Activated CD4-positive, CD25-positive, alpha-beta regulatory T cell treated with anti-CD3 and anti-CD28 coated beads, Interleukin-2, amount 50 U/mL, for 72 hours (primary cell): ENCODE measurements at places on chromosomes 1 and 21.

DNA sequence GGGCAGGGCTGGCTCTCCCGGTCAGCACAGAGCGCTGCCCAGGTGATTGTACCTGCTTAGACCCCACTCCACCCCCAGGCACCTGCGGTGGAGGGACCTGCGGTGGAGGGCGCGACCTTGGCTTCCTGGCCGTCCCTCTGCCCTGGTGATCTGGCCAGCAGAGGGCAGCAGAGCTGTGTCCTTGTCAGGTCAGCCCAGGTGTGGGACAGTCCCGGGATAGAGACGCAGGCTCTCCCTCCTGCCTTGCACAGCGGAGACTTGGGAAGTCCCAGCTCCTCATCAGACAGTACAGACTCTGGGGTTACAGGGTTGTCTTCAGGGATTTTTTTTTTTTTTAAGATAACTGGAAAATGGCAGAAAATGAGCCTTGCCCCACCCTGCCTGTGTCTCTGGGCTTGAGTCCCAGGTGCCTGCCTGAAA is 10.0 kb downstream of the SLX9 start:
- peak; percentile 87 for DNase-seq

GRCh38 chr1:223731133-223731770 is 18.9 kb downstream of the CAPN2 start:
- DNase-seq, result no peak

DNA sequence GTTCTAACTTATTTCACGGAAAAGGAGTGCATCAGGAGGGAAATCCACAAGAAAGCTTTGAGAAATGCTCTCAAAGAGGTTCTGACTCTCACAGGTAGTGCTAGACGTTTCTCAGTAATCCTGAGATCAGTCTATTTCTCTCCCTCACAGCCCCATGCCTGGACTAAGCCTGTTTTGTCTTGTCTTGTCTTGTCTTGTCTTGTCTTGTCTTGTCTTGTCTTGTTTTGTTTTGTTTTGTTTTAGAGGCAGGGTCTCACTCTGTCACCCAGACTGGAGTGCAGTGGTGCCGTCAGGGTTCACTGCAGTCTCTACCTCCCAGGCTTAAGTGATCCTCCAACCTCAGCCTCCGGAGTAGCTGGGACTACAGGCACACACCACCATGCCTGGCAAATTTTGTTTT is 133.3 kb upstream of the SGIP1 start:
- DNase-seq, result no peak

DNA sequence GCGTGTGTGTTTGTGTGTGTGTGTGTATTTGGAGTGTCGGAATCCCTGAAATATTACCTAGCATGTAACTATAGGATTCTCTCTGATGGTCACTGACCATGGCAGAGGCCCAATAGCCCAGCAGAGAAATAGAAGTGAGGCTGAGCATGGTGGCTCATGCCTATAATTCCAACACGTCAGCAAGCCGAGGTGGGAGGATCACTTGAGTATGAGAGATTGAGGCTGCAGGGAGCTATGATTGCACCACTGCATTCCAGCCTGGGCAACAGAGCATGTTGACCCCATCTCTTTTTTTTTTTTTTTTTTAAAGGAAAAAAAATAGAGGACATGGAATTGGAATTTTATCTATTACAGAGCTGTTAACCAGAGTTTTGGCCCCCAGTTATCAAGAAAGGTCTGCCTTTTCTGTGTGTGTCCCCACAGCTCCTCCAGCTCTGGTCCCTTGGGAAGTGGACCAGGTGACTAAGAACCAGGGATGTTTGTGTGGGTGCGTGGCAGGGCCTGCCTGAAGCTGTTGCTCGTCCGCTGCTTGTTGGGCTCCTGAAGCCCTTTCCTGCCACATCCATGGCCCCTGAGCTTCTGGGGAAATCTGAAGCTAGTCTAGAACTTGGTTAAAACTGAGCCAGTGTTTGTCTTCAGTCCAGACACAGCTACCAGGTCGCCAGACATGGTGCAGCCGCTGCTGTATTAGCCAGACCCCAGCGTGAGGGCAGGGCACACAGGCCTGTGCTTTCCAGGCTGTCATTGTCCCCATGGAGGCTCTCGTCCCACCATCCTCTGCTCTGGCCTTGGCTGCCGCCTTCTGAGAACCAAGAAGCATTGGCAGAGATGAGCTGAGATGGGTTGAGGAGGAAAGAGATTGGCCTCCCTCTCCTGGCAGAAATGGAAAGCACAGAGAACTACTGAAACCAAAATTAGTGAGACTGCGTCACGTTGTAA is 25.5 kb downstream of the CAPN9 start:
- DNase-seq, result no peak

- DNase-seq, result no peak
Measured at GRCh38 chr1:65792669-65793358, at the start of gene PDE4B. Gene PDE4B, plus strand, starts transcription at chr1:65792895.

DNA sequence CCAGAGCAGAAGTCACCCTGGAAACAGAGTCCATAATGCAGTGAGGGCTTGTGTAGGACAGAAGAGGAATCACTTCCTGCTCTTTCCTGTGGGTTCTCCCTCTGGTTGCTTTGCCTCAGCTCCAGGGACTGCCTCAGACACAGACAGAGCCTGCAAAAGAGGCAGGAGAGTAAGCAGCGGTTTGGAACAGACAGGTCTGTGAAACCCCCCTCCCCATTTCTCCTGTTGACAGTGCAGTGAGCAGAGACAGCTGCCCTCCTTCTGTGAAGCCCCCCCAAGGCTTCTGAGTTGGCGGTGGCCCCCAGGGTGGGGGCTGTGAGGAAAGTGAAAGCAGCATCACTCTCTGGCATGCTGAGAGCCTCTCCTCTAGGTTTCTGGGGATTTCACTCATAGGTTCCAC is 53.0 kb downstream of the MAB21L3 start:
- no peak for DNase-seq

DNA sequence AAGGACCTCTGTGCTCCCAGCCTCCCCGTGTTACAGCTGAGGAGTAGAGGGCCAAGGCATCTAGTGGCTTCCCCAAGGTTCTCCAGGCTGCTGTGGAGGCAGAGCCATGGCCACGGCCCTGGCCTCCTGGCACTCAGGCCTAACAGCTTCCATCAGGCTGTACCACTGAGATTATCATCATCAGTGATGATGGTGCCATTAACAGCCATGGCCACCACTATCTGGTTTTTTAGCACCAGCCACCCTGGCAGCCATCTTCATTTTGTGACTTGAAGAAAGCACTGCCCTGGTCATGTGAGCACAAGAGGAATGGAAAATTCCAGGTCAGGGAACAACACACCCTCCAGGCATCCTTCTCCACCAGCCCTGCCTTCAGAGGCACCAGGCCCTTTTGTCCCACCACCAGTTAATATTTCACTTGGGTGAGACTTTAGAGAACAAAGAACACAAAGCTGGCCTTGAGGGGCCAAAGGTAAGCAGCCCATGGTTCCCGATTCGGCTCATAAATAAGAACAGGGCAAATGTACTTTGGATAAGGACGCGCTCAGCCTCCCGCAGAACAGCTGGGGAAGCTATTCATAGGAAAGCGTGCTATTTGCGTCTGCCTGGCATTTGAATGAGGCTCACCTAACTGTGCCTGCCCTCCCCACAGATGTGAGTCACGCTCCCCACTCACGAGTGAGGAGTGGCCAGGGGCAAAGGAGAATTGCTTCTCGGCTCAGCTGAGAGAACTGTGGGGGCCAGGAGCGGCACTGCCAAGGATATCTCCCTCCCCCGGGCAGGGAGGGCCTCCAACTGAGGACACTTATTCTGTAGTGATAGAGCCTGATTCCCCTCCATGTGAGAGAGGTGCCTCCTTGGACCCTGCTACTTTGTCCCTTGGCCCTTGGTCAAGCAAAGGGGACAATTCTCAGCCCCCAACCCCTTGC is 95.6 kb downstream of the CD58 start:
- no peak for DNase-seq

DNA sequence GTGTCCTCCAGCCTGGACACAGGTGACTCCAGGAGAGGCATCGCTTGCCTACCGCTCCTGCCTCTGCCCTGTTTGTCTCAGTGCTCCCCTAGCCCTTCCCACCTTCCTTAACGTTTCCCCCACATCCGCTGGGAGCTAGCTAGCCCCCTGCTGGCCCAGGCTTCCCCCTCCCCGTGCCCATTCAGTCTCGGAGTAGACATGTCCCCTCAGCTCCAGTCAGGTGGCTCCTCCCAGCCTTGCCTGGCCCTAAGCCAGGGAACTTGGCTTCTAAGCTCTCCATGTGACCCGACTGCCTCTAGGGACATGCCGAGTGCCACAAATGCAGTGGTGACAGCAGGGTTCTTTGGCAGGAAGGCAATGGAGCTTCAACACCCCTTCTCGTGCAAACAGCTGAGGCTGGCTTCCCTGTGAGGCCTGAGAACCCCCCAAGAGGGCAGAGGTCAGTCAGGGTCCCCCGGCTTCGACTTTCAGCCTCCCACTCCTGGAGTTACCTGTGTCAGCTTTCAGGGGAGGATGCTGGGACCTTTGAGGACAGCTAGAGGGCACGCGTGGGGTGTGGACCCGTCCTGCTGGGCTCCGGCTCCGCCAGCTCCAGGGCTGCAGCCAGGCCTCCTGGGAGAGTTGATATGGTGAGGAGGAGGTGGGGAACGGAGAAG is 16.2 kb downstream of the DRAXIN start:
- DNase-seq, result no peak

DNA sequence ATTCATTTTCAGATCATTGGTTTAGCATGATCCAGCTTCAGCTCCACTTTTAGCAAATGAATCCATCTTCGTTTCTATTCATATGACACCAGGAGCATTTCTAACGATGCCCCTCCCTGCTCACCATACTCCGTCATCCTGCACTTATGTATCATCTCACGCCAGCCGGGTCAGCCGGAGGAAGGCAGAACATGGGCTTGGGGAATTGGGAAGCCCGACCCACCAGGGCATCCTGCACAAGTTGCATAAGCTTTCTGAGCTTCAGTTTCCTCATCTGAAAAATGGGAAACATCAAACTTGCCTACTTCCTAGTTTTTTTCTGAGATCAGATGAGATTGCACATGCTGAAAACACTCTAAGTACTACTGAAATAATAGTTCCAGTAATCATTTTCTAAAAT is 194.7 kb downstream of the AK5 start:
- no peak for DNase-seq

GRCh38 chr1:205449254-205449749 is 6.5 kb downstream of the BLACAT1 start:
- no peak for DNase-seq

GRCh38 chr1:26696654-26697430 is 1.0 kb downstream of the ARID1A start:
- DNase-seq, result peak; percentile 72

DNA sequence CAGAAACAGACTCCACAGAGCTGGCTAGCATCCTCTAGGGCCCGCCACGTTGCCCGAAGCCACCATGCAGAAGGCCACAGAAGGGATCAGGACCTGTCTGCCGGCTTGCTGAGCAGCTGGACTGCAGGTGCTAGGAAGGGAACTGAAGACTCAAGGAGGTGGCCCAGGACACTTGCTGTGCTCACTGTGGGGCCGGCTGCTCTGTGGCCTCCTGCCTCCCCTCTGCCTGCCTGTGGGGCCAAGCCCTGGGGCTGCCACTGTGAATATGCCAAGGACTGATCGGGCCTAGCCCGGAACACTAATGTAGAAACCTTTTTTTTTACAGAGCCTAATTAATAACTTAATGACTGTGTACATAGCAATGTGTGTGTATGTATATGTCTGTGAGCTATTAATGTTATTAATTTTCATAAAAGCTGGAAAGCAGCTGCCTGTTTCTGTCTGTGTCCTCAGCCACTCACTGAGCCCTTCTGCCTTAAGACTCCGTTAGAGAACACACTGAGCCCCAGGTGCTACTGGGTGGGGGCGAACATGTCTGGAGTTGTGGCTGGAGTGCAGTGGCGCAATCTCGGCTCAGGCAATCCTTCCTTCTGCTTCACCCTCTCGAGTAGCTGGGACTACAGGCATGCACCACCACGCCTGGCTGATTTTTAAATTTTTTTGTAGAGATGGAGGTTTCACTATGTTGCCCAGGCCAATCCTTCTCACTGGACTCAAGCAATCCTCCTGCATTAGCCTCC is 14.8 kb downstream of the MFSD2A start:
- no peak for DNase-seq

DNA sequence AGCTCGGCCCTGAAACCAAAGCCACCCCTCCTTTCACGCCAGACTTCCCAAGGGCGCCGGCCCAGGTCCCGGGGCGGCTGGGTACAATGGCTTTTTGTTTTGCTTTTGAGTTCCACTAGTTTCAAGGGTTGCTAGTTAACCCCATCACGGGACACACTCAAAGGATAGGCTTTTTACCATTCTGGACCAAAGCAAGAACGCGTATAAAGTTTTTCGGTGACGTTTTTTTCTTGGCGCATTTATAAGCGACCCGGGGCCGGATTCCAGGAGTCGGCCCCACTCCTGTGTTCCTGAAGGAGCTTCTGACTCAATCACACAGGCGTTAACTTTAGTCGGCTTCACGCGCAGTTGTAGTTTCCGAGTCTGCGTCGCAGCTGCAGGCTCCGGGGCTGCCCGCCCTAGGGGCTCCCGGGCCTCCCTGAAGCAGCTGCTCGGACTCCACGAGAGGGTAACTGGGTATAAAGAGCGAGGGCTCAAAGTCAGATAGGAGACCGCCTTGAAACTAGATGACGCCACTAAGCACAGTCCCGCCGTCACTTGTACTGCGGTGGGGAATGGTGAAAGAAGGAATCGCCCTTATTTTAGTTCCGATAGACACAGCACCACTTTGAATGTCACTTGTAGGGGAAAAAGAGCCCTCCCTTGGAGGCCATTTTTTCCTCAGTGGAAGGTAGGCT is 707 bp upstream of the KLHL21 start:
- peak; percentile 59 for DNase-seq

- no peak for DNase-seq
Measured at GRCh38 chr21:29164323-29164942, 34.0 kb downstream of the MAP3K7CL start.

GRCh38 chr1:24555591-24556413 is at the start of gene NCMAP:
Gene NCMAP, plus strand, starts transcription at chr1:24556087. Its CDS starts 39,344 bp downstream, at chr1:24595431.
- DNase-seq, result no peak

- no peak for DNase-seq
Measured at GRCh38 chr1:225844236-225845061, 34.5 kb downstream of the EPHX1 start.

DNA sequence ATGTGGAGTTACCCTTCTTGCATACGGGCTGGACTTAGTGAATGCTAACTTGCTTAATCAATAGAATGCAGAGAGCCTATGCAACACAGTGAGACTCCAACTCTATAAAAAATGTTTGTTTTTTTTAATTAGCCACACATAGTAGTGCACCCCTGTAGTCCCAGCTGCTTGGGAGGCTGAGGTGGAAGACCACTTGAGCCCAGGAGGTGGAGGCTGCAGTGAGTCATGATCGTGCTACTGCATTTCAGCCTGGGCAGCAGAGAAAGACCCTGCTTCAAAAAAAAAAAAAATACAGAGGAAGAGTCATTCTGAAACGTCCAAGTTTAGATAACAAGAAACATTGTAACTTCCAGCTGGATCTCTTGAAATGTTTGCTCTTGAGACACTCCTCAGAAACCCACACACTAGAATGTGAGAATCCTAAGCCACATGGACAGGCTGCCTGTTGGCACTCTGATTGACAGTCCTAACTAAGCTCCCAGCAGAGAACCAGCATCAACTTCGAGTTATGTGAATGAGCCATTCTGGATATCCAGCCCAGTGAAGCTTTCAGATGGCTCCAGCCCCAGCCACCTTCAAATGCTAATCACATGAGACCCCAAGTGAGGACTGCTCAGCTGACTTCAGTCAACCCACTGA is 20.0 kb upstream of the CAP1 start:
- no peak for DNase-seq

GRCh38 chr1:59738591-59739015 is 76.1 kb upstream of the HOOK1 start:
- no peak for DNase-seq

- DNase-seq, result no peak
Measured at GRCh38 chr1:116915086-116915661, 5.5 kb downstream of the PTGFRN start.

- DNase-seq, result peak; percentile 24
Measured at GRCh38 chr1:15943328-15943991, 32.4 kb downstream of the ZBTB17 start.

- DNase-seq, result peak; percentile 81
Measured at GRCh38 chr1:46477153-46477929, 12.3 kb upstream of the DMBX1 start.
